ENCODE measurements at places on chromosomes 1 and 21. TPM values are rescaled to one million over a fixed set of nuclear protein-coding genes. Genes with fewer than 3 reads are reported as not detected.

DNA sequence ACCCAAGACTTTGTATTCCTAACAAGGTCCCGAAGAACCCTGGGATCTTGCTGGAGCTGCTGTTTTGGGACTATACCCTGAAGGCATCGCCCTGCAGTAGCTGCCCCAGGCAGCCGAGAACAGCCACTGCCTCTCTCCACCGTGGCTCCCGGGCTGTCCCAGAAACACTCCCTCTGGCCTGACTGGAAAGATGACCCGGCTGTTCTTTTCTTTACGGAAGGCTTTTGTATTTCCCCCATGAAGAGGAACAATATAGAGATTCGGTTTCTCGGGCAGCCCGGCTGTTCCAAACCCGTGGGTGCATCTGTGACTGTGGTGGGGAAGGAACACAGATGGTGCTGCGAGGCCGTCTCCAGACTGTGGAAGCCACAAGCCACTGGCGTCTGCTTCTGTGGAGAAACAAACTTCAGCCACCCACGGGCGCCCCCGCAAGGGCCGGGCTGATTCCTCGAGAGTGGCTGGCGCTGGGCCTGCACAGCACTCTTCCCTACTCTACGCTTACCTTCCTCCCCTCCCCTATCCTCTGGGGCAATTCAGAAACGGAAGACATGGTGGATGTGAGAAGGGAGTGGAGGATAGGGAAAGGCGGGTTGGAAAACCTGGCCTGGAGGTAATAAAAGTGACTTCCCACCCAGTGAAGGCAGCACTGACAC, 33.7 kb upstream of the VASH2 start:
- no peaks in the 10 kb centered on the region for H3K36me3 ChIP-seq
- H3K27me3 ChIP-seq, result no peaks in the 10 kb centered on the region
- H3K27ac ChIP-seq, result no peak overlapping the region
- no peak for DNase-seq

DNA sequence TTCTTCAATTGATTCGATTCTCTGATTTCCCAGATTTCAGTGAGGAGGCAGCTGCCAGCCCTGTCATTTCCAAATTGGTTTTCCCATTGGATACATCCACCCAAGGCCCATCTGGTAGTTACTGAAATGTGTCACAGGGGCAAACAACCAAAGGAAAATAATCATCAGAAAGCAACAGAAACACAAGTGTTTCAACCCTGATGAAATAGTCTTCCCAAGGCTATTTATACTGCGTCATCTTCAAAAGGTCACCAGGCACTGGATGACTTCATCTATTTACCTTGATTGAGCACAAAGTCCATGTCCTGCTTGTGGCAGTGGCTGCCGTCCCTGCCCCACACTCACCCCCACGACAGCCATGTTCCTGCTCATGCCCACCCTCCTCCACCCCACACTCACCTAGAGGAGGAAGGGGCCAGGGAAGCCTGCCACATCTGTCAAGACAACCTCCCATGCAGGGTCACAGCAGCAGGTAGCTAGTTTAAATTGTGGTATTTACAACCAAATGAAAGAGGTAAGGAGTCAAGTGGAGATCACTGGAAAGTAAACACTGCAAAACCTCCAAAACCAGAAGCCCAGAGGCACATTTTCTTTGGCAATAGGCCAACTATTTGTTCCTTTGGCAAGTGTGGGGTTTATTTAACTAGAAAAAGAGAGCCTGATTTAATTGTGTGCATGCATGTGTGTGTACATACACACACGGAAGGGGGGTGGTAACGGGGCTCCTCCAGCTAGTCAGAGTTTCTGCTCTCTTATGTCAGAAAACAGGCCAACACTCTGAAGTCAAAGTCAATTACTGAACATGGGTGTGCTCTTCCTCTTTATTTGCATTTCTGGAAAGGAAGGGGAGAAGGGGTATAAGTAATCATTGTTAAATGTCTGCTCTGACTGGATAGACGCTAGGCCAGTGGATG, 49.5 kb upstream of the RAB4A start:
- H3K36me3 ChIP-seq, result no peaks in the 10 kb centered on the region
- H3K4me1 ChIP-seq, result no peaks in the 10 kb centered on the region
- no peaks in the 10 kb centered on the region for H3K27me3 ChIP-seq
- no peak overlapping the region for H3K27ac ChIP-seq
- no peak for DNase-seq

- no peak overlapping the region for H3K4me3 ChIP-seq
- H3K36me3 ChIP-seq, result no peaks in the 10 kb centered on the region
- H3K27ac ChIP-seq, result no peak overlapping the region
- peaks cover 17% of the 10 kb centered on the region for H3K4me1 ChIP-seq
- no peak for DNase-seq
- H3K27me3 ChIP-seq, result no peaks in the 10 kb centered on the region
Measured at GRCh38 chr1:159795534-159795933, 6.6 kb upstream of the FCRL6 start.

Gene RBM11
- total RNA-seq, result 2.4 TPM

GRCh38 chr1:7590426-7590790, 180.7 kb upstream of the VAMP3 start:
- H3K4me3 ChIP-seq, result no peak overlapping the region
- H3K27me3 ChIP-seq, result no peaks in the 10 kb centered on the region
- H3K4me1 ChIP-seq, result no peaks in the 10 kb centered on the region
- no peaks in the 10 kb centered on the region for H3K36me3 ChIP-seq
- no peak overlapping the region for H3K27ac ChIP-seq

Gene BACH1
- 49.0 TPM for total RNA-seq

GRCh38 chr1:79369091-79369490, 362.6 kb upstream of the ADGRL4 start:
- H3K27ac ChIP-seq, result no peak overlapping the region
- no peaks in the 10 kb centered on the region for H3K4me1 ChIP-seq
- no peaks in the 10 kb centered on the region for H3K27me3 ChIP-seq
- H3K36me3 ChIP-seq, result no peaks in the 10 kb centered on the region
- DNase-seq, result no peak
- H3K4me3 ChIP-seq, result no peak overlapping the region

Gene CFAP74
- not detected for total RNA-seq

- no peak overlapping the region for H3K4me3 ChIP-seq
- no peak overlapping the region for H3K27ac ChIP-seq
- DNase-seq, result no peak
- no peaks in the 10 kb centered on the region for H3K27me3 ChIP-seq
- no peaks in the 10 kb centered on the region for H3K36me3 ChIP-seq
- H3K4me1 ChIP-seq, result no peaks in the 10 kb centered on the region
Measured at GRCh38 chr1:63883494-63884235, 109.8 kb downstream of the ROR1 start.

Gene TRIM58
- 0.23 TPM for total RNA-seq

DNA sequence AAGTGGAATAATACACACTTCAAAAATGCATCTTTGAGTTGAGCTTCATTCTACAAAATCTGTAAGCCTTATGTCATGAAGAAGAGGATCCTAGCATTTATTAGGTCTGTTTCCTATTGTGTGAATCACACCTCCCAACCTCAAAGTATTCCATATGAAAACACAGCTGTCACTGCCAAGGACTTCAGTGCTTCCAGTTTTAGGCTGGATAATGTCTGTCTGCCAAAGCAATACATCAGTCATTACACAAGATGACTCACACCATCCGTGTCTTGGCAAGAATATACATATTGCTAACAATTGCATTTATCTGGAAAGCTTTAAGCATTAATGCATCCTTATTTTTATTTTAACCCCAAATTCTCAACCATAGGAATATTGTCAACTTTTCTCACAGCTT, 125.7 kb upstream of the TMPRSS15 start:
- no peaks in the 10 kb centered on the region for H3K4me1 ChIP-seq
- no peak overlapping the region for H3K27ac ChIP-seq
- no peaks in the 10 kb centered on the region for H3K27me3 ChIP-seq
- H3K36me3 ChIP-seq, result no peaks in the 10 kb centered on the region
- no peak for DNase-seq

DNA sequence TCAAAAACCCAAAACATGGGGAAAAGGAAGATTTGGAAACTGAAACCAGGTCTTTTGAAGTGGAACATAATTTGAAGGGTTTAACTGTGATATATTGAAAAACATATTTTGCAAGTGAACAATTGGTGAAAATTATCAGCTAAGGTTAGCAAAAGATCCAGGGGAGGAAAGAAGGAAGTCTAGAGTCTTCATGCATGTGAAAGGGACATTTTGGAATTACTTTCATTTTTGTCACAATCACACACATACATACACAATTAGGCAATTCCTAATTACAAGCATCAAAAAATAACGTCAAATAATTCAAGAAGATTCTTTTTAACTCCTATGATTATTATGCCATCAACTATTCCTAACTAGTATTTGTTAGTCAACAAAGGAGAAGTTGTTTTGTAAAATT, 64.7 kb upstream of the NFIA start:
- no peaks in the 10 kb centered on the region for H3K36me3 ChIP-seq
- no peak overlapping the region for H3K4me3 ChIP-seq
- no peaks in the 10 kb centered on the region for H3K4me1 ChIP-seq

DNA sequence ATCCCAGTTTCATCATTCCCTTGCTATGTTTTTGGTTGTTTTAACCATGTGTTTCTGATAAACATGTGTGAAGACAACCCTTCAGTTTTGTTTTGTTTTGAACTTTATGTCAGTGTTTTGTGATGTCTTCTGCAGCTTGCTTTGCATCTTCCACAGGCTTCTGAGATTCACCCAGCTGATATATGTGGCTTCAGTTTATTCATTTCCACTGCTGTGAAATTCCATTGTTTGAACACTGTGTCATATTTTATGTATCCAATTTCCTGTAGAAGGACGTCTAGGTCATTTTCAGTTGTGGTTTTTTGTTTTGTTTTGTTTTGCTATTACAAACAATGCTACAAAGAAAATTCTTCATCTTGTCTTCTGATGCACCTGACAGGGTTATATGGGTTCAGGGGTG, 27.2 kb upstream of the SLC26A9 start:
- H3K27me3 ChIP-seq, result no peaks in the 10 kb centered on the region
- no peak overlapping the region for H3K27ac ChIP-seq
- H3K4me1 ChIP-seq, result no peaks in the 10 kb centered on the region
- H3K36me3 ChIP-seq, result no peaks in the 10 kb centered on the region
- no peak for DNase-seq

- H3K4me1 ChIP-seq, result no peaks in the 10 kb centered on the region
- DNase-seq, result no peak
- H3K4me3 ChIP-seq, result no peak overlapping the region
- no peaks in the 10 kb centered on the region for H3K36me3 ChIP-seq
- no peak overlapping the region for H3K27ac ChIP-seq
Measured at GRCh38 chr21:22468893-22469292, 1470.7 kb downstream of the NCAM2 start.

DNA sequence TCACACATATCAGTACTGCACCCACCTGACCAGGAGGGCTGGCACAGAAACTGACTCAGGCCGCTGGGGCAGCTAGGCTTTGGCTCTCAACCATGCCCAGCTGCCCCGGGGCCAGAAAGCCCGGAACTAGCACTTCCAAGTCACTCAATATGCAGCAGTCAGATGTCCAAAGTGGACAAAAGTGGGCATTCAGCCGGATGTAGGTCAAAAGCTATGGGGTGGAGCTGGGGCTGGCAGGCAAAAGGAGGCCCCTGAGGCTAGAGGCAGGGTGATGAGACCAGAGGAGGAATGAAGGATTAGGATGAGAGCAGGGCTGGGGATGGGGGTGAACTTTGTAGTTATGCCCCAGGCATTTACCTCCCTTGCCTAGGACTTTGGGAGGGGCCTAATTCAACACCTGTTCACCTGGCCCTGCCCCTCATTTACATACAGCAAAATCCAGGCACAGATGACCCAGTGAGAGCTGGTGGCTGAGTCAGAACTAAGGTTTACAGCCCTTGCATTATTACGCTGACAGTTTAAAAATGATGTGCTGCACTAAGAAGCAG, 30.7 kb upstream of the EDN2 start:
- no peak for DNase-seq

GRCh38 chr21:14926186-14926585, 138.6 kb downstream of the NRIP1 start:
- H3K4me3 ChIP-seq, result no peak overlapping the region
- H3K27me3 ChIP-seq, result no peaks in the 10 kb centered on the region
- H3K27ac ChIP-seq, result no peak overlapping the region
- no peaks in the 10 kb centered on the region for H3K36me3 ChIP-seq

DNA sequence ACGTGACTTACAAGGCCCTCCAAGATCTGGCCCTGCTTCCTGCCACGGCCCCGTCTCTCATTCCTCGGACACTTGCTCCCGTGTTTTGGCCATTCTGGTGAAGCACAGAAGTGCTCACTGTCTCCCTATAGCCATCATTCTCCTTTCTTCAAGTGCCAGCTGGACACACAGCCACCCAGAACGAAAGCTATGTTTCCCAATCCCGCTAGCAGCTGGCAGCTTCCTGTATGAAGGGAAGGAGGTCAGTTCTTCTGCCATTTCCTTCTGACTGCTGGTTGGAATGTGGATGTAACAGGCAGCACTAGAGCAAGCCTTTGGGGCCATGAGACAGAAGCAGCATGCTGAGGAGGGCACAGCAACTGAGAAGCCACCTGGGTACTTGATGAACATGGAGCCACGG, 82.8 kb downstream of the TGFBR3 start:
- H3K27ac ChIP-seq, result peak overlapping the region; percentile 98
- H3K4me1 ChIP-seq, result peaks cover 51% of the 10 kb centered on the region
- no peaks in the 10 kb centered on the region for H3K27me3 ChIP-seq

- H3K36me3 ChIP-seq, result no peaks in the 10 kb centered on the region
- no peaks in the 10 kb centered on the region for H3K4me1 ChIP-seq
- no peak overlapping the region for H3K4me3 ChIP-seq
- H3K27ac ChIP-seq, result no peak overlapping the region
- H3K27me3 ChIP-seq, result no peaks in the 10 kb centered on the region
Measured at GRCh38 chr1:110597966-110598365, 8.2 kb downstream of the KCNA2 start.

Gene KRTAP21-2
- not detected for total RNA-seq

GRCh38 chr21:31786164-31786920, 54.4 kb upstream of the SCAF4 start:
- no peaks in the 10 kb centered on the region for H3K4me1 ChIP-seq
- H3K27me3 ChIP-seq, result no peaks in the 10 kb centered on the region
- DNase-seq, result no peak

- H3K27me3 ChIP-seq, result no peaks in the 10 kb centered on the region
- H3K4me1 ChIP-seq, result peaks cover 42% of the 10 kb centered on the region
- DNase-seq, result no peak
- H3K27ac ChIP-seq, result no peak overlapping the region
- no peak overlapping the region for H3K4me3 ChIP-seq
Measured at GRCh38 chr1:169651035-169651434, 21.1 kb upstream of the SELP start.
